Mucosa of gallbladder (tissue), 1 donor: ENCODE measurements at places on chromosomes 1 and 21. TPM values are rescaled to one million over a fixed set of nuclear protein-coding genes. Genes with fewer than 3 reads are reported as not detected.

GRCh38 chr21:38995731-38996130, 187.5 kb downstream of the PSMG1 start:
- DNase-seq = no peak

DNA sequence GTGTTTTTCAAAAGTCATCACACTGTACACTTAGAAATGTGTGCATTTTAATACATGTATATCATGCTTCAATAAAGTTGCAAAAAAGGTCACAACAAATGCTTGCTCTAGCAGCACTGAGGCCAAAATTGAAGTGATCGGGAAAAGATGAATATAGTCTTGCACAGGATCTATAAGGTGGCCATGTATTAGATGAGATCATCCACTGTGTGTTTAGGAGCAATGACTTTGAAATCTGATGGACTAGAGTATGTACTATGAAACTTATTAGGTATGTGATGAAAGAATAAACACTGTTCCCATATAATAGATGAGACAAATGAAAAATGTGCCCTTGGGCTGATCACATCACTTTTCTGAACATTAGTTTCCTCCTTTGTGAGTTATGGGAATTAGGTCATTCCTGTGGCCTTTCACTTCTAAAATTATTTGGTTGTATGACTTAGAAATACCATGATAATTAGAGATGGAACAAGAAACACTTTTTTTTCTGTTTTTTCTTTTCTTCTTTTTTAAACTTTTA, 984.6 kb downstream of the ADGRL2 start:
- DNase-seq = no peak

GRCh38 chr1:18618546-18619466, 11.8 kb upstream of the PAX7 start:
- no peak for DNase-seq

DNA sequence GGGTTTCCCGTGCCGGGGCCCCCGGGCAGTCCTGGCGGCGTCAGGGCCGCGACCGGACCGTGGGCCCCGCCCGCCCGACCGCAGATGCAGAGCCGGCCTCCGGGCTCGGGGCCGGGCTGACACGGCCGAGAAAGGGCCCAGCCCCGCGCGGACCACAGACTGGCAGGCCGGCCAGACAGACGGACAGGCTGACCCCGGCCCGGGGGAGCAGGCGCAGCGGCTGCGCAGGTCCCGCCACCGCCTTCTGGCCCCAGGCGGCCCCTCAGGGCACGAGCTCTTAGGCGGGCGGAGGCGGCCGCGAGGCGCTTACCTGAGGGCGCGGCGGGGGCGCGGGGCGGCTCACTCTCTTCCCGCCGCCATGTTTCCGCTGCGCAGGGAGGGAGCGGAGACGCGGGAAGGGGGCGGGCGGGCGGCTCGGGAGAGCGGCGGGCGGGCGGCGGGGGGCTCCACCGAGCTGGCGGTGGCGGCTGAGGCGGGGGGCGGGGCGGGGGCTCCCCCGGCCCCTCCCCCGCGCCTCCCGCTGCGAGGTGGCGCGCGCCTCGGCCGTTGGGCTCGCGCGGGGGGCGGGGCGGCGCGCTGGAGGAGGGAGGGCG, at the start of gene SCMH1:
Gene SCMH1, minus strand, starts transcription at position 558 of the 593 bp plus-strand sequence. CDS start 56,173 bp downstream, outside the sequence.
- DNase-seq = peak; percentile 21

DNA sequence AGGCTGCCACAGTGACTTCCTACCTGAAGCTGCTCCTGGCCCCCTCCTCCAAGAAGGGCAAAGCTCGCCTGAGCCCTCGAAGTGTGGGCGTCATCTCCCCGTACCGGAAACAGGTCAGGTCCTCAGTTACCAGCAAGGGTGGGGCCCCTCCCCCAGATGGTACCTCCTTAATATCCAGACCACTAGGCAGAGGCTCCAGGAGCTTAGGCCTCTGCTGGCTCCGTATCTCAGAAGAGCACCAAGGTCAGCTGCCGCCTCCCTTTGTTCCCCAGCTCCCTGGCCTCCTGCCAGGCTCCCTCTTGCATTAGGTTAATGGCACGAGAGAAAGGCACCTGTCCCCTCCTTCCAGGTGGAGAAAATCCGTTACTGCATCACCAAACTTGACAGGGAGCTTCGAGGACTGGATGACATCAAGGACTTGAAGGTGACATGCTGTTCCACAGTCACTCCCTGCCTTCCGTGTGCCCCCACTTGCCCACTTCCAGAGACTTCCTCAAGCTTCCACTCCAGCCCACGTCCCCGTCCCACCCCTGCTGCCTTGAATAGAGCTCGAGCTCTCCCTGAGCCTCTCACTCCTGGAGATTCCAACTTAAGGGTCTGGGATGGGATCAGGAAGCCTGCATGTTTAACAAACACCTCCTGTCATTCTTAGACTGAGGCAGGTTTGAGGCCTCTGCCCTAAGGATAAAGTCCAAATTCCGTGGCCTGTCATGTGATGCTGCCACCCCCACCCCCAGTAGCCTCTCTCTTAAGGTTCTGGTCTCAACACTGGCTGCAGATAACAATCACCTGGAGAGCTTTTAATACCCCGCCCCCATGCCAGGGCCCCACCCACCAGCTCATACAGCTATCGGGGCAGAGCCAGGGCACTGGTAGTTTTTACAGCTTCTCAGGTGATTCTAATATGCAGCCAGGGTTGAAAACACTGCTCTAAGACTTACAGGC, 8.3 kb downstream of the RHOC start:
- DNase-seq = peak; percentile 92

- no peak for DNase-seq
Measured at GRCh38 chr1:177568622-177569021, 397.9 kb downstream of the BRINP2 start.

GRCh38 chr1:13826591-13826990, 126.6 kb downstream of the PRDM2 start:
- DNase-seq = no peak

Gene NUF2
- 0.52 TPM for total RNA-seq

Gene TCEA3
- total RNA-seq = 32.0 TPM
